DMS79 treated with DMSO at 0.1 percent for 48 hours (cell line): ENCODE measurements at places on chromosomes 6 and 20.

DNA sequence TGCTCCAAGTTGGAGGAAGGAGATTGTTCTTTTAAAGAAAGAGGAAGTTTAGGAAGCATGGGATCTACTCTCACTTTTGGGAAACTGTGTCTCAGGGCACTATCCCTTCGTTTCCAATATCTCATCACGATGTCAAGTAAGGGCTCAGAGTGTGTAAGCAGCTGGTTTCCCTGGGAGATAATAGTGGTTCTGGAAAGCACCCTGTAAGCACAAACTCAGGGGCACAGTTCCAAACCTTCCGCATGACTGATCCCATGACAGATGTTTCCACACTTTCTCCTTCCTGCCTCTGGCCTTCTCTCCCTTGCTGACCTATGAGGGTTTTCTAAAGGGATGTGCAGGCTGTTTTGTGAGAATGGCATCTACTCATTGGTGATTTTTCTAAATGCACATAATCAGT is 33.9 kb downstream of the ADTRP start:
- DNase-seq, result no peak

DNA sequence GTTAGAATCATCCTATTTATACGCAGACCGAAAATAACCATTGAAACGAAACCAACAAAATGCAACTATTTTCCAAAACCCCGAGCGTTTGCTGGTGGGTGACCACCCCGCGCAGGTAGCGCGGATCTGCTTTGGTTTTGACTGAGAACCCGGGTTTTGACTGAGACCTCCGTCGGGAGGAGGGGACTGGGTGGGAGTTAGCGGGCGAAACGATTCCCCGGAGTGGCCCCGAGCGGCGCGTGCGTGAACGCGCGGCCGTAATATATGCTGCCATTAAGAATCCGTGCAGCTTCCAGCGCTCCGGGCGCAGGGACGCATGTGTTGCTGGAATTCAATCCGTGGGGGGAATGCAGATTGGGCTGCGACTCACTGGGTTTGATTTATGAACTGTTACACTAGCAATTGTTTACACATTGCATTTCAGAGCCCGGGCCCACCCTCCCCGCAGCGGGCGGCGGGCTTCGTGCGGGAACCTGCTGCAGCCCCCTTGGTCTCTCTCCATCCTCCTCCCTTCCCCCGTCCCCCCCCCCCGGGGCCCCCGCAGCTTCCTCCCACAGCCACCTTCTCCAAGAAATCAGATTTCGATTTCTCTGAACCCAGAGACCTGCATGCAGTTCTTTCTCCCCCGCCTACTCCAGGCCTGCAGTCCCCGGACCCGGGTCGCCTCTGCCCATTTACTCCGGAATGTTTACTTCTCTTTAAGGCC is 9.9 kb downstream of the NRN1 start:
- peak; percentile 37 for DNase-seq

- no peak for DNase-seq
Measured at GRCh38 chr6:34580707-34581560, 24.8 kb upstream of the SPDEF start.

DNA sequence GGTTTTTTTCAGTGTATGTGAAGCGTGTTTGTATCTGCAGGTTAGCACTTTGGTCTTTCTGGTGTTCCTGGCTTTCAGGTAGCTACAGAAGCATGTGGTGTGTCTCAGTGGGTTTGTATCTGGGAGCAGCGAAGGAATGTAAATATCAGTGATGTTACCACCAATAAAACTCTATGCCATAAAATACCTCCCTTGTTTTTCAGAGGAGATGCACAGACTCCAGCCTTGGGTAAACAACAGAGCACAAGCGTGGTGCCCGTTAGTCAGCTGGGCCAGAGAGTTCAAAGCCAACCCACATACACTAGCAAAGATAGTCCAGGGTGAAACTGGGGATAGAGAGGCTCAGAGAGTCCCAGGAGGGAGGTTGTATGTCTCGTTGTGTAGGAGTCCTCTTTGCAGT is 393.8 kb downstream of the SMOC2 start:
- no peak for DNase-seq

- no peak for DNase-seq
Measured at GRCh38 chr6:85479208-85479607, 29.3 kb downstream of the NT5E start.

GRCh38 chr6:164085091-164086075 is 670.9 kb downstream of the QKI start:
- no peak for DNase-seq

- no peak for DNase-seq
Measured at GRCh38 chr6:158627940-158628211, 16.7 kb downstream of the DYNLT1 start.

- DNase-seq, result no peak
Measured at GRCh38 chr6:25423358-25423757, 144.2 kb downstream of the CARMIL1 start.

- DNase-seq, result no peak
Measured at GRCh38 chr6:123681957-123682462, 45.3 kb upstream of the TRDN start.

DNA sequence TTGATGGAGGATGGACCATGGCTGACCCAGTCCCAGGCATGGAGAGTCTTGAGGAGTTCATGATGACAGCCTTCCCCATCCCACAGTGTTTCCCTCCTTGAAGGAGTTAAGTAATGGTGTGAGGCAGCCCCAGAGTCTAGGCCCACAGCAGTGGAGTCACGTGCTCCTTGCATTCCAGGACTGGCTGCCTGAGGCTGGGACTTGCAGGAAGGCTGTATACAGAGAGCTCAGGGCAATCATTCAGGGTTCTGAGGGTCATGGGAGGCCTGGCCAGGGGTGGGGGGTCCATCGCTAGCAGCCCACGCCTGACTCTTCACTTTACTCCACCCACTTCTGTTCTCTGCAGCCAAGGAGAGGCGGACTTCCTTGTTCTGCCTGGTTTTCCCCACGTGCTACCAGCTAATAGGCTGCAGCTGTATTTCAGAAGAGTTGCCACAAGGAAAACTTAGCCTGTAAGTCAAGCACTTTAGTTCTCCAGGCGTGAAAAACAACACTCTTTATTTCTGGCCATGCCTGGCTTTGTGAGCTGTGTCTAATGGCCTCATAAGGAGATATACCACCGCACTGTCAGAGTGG is 272.5 kb downstream of the DHX35 start:
- DNase-seq, result no peak

DNA sequence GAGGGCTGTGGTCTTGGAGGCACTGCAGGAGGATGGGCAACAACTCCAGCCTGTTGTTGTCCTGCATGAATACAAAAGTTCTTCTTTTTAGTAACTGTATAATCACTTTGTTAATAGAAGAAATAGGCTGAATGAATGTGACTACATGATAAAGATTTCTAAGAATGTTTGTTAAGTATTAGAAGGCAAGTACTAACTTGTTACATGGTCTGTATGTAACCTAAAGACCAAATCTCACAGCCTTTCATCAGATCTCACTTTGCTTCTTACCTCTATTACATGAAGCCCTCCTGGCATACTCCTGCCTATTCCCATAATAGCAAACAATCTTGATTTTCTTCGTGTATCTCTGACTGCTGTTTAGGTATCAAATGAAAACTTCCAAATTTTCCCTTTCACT is 73.4 kb downstream of the REPS1 start:
- no peak for DNase-seq

DNA sequence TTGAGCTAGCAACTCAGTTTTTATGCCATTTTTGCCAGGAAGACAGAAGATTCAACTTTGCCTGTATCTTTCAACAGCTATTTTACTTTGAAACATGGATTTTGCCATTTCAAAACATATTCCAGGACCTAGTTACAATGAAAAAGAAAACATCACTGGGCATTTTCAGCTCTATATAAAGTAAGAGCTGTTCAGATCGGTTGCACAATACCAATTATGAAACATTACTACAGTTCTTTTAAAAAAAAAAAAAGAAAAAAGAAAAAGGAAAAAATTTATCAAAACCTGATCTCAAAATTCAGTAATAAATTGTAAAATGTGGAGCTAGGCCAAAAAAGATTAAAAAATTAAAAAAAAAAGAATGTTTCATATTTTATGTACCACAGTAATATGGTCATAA is 15.6 kb downstream of the BCLAF1 start:
- no peak for DNase-seq

DNA sequence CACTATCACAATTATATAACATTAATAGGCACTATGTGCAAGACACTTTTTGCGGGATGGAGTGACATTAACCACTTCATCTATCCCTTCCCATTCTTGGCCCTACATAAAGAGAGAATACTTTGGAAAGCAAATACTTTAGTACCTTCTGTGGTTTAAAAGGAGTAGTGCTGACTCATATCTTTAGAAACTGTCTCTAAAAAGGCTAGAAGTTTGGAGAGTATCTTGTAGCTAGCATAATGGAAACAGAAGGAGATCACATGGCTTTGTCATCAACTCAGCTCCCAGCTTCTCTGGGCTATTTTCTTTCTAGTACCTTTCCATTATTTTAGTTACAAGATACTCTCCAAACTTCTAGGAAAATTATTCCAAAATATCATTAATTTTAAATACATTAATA is 157.5 kb downstream of the ADGRG6 start:
- no peak for DNase-seq

DNA sequence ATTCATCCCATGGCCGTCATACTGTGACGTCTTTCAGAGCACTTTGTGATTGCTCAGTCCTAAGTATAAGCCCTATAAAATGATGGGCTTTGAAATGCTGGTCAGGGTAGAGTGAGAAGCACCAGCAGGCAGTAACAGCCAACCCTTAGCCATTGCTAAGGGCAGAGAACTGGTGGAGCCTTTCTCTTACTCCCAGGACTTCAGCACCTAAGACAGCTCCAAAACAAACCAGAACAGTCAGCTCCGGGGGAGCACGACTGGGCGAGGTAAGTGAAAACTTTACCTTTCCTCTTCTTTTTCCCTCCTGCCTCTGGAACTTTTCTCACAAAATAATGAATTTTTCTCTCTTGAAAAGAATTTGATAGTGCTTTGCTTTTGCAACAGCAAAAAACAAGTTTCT is at the start of gene VIP:
TSS of gene VIP (plus strand) at position 104 of the 400 bp plus-strand sequence. CDS start 1,381 bp downstream, outside the sequence.
- DNase-seq, result no peak

DNA sequence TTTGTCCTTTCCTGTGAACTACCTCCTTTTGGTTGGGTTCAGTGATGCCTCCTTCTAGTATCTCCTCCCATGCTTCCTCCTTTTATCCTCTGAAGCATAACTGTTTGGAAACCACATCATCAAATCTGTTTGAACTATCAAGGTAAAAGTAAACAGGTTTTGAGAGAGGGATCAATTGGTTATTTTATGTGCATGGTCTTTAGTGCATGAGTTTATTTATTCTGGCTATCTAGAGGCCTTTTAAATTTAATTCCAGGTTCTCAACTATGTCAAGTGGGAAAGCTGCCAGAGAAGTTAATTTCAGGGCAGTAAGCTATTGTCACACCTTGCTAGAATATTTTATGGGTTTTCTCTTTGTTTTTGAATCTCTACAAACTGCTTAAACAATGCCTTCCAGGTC is 54.1 kb downstream of the WASF1 start:
- peak; percentile 84 for DNase-seq

- no peak for DNase-seq
Measured at GRCh38 chr6:166999884-167000253, 672 bp downstream of the CEP43 start.

- DNase-seq, result no peak
Measured at GRCh38 chr20:8569766-8570165, 437.7 kb downstream of the PLCB1 start.

DNA sequence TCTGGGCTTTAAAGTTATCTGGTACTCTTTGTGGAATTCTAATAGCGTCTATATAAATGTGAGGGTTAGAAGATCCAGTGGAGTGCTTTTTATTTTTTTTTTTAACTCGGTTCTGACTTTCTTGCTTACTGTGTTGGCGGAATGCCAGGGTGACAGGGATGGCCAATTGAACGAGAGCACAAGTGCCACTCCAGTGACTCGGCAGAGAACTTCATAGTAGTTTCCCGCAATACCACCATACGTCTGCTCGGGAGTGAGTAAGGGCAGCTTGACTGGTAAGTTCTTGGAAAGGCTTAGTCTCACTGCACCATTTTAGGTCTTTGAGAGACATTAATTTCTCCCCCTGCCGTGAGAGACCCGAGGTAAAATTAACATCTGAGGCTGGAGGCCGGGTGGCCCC is 49.4 kb upstream of the TULP1 start:
- peak; percentile 98 for DNase-seq

- no peak for DNase-seq
Measured at GRCh38 chr6:3350252-3350796, 91.6 kb downstream of the PSMG4 start.

- DNase-seq, result no peak
Measured at GRCh38 chr6:125787791-125788190, 3.0 kb upstream of the NCOA7 start.

GRCh38 chr6:136962661-136963060 is 40.6 kb downstream of the SLC35D3 start:
- peak; percentile 72 for DNase-seq

DNA sequence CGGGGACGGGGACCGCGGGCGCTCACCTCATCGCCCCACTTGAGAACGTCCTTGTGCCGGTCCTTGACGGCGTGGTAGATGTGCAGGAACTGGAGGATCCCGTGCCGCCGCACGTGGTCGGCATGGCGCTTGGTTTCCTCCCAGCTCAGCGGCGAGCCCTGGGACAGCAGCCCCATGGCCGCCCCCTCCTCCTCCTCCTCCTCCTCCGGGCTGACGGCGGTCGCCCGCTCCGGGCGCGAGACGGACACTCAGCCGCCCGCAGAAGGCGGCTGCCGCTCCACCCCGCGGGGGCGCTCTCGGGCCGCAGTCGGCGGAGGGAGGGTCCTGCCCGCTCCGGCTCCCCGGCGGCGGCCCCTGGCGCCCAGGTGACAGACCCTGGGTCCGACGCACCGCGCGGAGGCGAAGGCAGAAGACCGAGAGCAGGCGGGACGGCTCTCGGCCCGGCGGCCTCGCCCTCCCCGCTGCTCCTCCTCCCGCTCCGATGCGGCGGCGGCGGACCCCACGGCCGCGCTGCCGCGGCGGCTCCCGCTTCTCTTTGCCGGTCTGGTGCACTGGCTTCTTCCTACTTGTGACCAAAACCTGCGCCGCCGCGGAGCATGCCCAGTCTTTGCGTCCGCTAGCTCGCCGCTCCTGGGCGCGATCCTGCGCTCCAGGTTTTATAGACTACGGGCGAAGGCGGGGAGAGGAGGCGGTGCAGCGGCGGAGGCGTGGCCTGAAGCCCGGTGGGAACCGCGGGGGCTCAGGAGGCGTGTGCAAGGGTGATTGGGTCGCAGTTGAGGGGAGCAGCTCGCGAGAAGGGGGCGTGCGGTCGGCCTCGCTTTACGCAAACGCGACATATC is at the start of gene GCLC:
TSS of gene GCLC (minus strand) at position 632 of the 839 bp plus-strand sequence. CDS start at position 176, 456 bp downstream.
- DNase-seq, result peak; percentile 78

DNA sequence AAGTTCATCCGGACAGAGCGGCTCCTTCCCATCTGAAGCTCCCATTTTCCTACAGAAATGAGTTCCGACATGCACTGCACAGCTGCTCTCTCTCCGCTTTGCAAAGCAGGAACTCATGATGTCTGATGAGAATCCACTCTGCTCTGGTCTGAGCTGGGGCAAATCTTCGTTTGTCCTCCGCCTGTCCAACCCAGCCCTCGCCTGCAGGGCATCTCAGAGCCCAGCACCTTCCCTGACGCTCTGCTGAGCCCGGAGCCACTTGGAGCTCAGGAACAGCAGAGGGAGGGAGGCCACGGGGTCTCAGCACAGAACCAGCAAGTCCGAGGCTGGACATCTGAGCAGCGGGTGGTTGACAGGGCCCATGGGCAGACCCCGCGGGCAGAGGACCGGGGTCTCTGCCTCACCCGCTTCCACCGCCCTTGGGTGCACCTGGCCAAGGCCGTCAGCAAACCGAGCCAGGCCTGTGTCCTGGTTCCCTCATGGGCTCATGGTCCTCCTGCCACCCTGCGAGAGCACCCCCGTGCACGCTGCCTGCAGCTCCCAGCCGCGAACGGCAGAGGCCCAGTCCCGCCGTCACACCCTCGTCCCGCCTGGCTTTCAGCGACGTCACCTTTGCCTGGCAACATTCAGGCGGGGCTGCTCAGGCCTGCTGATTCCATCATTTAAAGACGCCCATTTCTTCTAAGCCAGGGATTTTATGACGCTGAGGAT is 78.5 kb upstream of the BHLHE23 start:
- DNase-seq, result no peak

- no peak for DNase-seq
Measured at GRCh38 chr6:165616116-165616515, 46.9 kb downstream of the PDE10A start.
